ENCODE measurements at places on chromosomes 6 and 20. TPM values are rescaled to one million over a fixed set of nuclear protein-coding genes. Genes with fewer than 3 reads are reported as not detected.
A peak's percentile ranks its signal among the peaks of the same experiment; 100 is the strongest.

- no peak for DNase-seq
- H3K27me3 ChIP-seq: no peaks in the 10 kb centered on the region
- H3K4me1 ChIP-seq: peaks cover 6% of the 10 kb centered on the region
Measured at GRCh38 chr6:170434117-170434820, 118.8 kb downstream of the PSMB1 start.

- DNase-seq: no peak
- H3K4me1 ChIP-seq: peaks cover 49% of the 10 kb centered on the region
- no peaks in the 10 kb centered on the region for H3K27me3 ChIP-seq
- peak overlapping the region; percentile 92 for H3K27ac ChIP-seq
- H3K36me3 ChIP-seq: no peaks in the 10 kb centered on the region
- no peak overlapping the region for H3K4me3 ChIP-seq
Measured at GRCh38 chr6:40721271-40721952, 134.2 kb upstream of the LRFN2 start.

Gene GSTA2
- 383 TPM for polyA plus RNA-seq

- H3K27ac ChIP-seq: no peak overlapping the region
- DNase-seq: no peak
Measured at GRCh38 chr6:157488716-157489118, 107.7 kb downstream of the ZDHHC14 start.

Gene MEI4
- not detected for polyA plus RNA-seq

DNA sequence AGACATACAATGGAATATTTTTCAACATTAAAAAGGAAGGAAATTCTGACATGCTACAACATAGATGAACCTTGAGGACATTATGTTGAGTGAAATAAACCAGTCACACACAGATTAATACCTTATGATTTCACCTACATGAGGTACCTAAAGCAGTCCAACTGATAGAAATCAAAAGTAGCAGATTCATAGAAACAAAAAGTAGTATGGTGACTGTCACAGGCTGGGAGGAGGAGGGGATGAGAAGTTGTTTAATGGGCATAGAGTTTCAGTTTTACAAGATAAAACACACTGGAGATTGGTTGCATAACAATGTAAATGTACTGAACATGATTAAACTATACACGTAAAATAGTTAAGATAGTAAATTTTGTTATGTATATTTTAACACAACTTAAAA, 48.5 kb upstream of the OLIG3 start:
- H3K27ac ChIP-seq: no peak overlapping the region
- no peaks in the 10 kb centered on the region for H3K4me1 ChIP-seq
- H3K4me3 ChIP-seq: no peak overlapping the region
- no peaks in the 10 kb centered on the region for H3K27me3 ChIP-seq
- no peak for DNase-seq
- H3K36me3 ChIP-seq: no peaks in the 10 kb centered on the region

- H3K36me3 ChIP-seq: no peaks in the 10 kb centered on the region
- peak overlapping the region; percentile 84 for H3K4me3 ChIP-seq
Measured at GRCh38 chr20:49983848-49984408, 1.1 kb downstream of the SNAI1 start.

DNA sequence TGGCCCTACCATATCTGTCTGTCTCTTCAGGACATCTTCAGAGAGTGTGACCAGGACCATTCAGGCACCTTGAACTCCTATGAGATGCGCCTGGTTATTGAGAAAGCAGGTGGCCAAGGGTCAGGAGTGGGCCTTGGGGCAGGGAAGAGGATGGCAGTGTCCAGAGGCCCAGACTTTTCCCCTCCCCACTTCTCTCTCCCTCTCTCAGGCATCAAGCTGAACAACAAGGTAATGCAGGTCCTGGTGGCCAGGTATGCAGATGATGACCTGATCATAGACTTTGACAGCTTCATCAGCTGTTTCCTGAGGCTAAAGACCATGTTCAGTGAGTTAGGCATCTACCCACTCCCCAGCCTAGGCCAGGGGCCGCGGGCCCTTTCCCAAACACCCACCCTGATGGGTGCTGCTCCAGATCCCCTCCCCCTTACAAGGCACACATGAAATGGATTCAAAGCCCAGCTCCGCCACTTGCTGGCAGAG, 24.3 kb downstream of the CAPN11 start:
- no peak overlapping the region for H3K27ac ChIP-seq
- H3K27me3 ChIP-seq: no peaks in the 10 kb centered on the region
- no peak overlapping the region for H3K4me3 ChIP-seq
- no peak for DNase-seq
- no peaks in the 10 kb centered on the region for H3K36me3 ChIP-seq

Gene PKIG
- polyA plus RNA-seq: 46.8 TPM

DNA sequence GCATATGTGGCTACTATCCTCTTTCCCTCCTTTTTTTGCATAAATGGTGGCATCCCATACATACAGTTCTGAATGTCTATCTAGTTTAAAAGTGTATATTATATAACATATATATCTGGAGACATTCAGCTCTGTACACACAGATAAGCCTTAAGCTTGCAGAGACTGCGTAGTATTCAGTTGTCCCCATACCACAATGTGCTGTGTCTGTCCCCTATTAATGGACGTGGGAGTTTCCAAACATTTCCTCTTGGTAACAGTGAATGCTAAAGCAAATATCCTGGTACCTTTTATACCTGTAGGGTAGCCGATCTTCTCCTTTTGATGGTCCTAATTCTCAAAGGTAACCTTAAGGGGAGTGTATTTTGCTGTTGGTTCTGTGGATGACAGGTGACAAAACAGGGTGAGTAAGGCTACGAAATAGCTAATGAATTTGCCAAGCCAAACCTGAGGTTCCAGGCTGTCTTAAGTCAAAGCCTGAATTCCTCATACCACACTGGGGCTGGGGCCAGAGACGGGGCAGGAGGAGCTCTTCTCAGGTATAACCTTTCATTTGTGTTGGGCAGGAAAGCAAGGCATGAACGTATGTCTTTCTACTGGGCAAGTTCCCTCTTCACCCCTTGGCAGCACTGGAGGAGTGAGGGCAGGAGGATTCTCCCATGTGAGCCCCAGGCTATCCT, 7.8 kb upstream of the C2 start:
- no peak overlapping the region for H3K4me3 ChIP-seq
- H3K27me3 ChIP-seq: no peaks in the 10 kb centered on the region
- peaks cover 4% of the 10 kb centered on the region for H3K4me1 ChIP-seq
- H3K27ac ChIP-seq: no peak overlapping the region
- DNase-seq: no peak
- no peaks in the 10 kb centered on the region for H3K36me3 ChIP-seq

DNA sequence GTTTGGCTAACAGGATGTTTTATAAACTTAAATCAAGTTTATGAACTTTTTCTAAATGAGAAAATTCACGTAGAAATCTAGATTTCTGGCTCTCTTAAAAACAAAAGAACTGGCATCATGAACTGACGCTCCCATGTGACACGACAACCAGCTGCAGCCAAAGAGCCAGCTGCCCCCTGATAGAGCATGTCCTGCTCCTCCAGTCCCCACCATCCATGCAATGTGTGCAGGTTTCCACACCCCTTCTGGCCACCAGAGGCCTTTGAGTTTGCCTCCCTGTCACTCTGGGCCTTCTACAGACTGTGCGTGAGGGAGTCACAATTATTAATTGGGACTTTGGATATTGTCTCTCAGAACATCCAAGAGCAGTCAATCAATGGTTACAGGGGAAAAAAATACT, 1.6 kb upstream of the GPLD1 start:
- no peak overlapping the region for H3K27ac ChIP-seq
- DNase-seq: no peak
- peaks cover 4% of the 10 kb centered on the region for H3K4me1 ChIP-seq
- no peaks in the 10 kb centered on the region for H3K27me3 ChIP-seq
- H3K36me3 ChIP-seq: no peaks in the 10 kb centered on the region

Gene TOX2
- polyA plus RNA-seq: 12.1 TPM

DNA sequence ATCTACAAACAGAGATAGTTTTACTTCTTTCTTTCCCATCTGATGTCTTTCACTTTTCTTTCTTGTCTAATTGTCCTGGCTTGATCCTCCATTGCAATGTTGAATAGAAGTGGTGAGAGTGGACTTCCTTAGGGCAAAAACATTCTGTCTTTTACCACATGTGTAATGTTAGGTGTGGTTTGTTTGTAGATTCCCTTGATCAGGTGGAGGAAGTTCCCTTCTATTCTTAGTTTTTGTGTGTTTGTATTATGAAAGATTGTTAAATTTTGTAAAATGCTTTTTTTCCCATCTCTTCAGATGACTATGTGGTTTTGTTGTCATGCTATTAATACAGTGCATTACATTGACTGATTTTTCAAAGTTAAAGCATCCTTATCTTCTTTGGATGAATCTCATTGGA, 41.6 kb upstream of the DUSP22 start:
- H3K27ac ChIP-seq: no peak overlapping the region
- no peaks in the 10 kb centered on the region for H3K36me3 ChIP-seq
- no peak for DNase-seq
- no peaks in the 10 kb centered on the region for H3K4me1 ChIP-seq

DNA sequence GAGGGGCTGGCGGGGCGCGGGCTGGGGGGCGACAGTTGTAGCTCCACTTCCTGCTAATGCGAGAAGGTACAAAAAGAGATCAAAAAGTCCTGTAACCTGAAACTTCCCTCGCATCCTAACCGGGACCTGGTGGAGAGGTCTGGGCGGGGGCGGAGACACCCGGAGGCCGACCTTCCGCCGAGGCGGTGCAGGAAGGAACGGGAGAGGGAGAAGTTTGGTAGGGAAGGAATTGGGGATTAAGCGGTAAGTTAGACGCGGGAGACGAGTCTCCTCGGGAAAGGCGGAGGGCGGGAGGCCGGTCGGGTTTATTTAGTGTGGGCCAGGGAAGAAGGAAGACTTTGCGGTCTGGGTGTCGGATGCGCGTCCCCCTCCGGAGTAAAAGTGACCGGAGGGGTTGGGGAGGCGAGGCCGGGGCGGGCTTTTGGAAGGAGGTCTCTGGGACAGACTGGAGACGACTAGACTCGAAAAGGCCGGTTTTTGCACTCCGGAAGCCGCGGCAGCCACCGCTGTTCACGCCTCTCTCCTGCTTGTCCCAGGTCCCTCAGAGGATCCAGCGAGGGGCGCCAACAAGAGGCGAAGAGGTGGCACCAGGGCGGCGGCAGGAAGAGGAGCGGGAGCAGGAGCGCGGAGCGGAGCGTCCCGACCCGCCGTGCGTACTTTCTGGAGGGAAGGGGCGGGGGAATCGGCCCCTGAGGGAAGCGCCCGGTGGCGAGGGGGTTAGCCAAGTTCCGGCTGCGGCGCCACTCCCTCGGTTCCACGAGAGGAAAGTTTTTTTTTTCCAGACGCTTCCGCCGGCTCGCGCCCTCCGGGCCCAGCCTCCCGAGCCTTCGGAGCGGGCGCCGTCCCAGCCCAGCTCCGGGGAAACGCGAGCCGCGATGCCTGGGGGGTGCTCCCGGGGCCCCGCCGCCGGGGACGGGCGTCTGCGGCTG, 734 bp downstream of the TPBG start:
- H3K27me3 ChIP-seq: peaks cover 28% of the 10 kb centered on the region
- peak; percentile 72 for DNase-seq
- H3K4me1 ChIP-seq: peaks cover 4% of the 10 kb centered on the region

- H3K36me3 ChIP-seq: no peaks in the 10 kb centered on the region
- no peak overlapping the region for H3K27ac ChIP-seq
- H3K27me3 ChIP-seq: no peaks in the 10 kb centered on the region
- no peak overlapping the region for H3K4me3 ChIP-seq
- H3K4me1 ChIP-seq: no peaks in the 10 kb centered on the region
Measured at GRCh38 chr20:16498526-16499253, 74.6 kb downstream of the KIF16B start.

GRCh38 chr20:532530-532929, 11.1 kb downstream of the CSNK2A1 start:
- H3K27me3 ChIP-seq: no peaks in the 10 kb centered on the region
- H3K4me1 ChIP-seq: peaks cover 34% of the 10 kb centered on the region
- no peak overlapping the region for H3K27ac ChIP-seq
- no peak for DNase-seq

DNA sequence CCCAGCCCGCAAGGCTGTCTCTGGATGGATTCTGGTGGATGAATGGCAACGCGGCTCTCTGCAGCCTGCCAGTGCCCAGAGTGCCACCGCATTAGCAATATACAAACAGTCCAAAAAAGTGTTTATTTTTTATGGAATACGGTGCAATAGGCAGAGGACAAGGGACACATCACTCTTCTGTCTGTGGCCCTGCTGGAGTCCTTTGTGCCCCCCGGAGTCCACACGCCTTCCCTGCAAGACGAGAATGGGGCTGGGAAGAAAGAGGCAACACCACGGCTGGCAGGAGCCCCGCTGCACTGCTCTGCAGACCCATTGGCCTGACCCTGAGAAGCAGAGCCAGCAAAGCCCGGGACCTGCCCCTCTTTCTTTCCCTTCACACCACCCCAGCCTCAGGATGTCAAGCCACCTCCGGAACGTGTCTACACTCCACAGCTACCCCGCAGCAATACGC, 196.3 kb downstream of the SYNDIG1 start:
- DNase-seq: no peak
- H3K36me3 ChIP-seq: no peaks in the 10 kb centered on the region
- no peaks in the 10 kb centered on the region for H3K27me3 ChIP-seq
- no peak overlapping the region for H3K27ac ChIP-seq
- no peaks in the 10 kb centered on the region for H3K4me1 ChIP-seq

Gene RGS17
- polyA plus RNA-seq: 0.27 TPM

- H3K4me1 ChIP-seq: no peaks in the 10 kb centered on the region
- H3K36me3 ChIP-seq: no peaks in the 10 kb centered on the region
- H3K27me3 ChIP-seq: no peaks in the 10 kb centered on the region
- DNase-seq: peak; percentile 20
Measured at GRCh38 chr6:20706238-20706938, 172.1 kb downstream of the CDKAL1 start.
